Kidney capillary endothelial cell (primary cell): ENCODE measurements at places on chromosomes 2 and 18.

- no peak for DNase-seq
Measured at GRCh38 chr2:28835781-28836180, 25.1 kb downstream of the SPDYA start.

GRCh38 chr18:8982416-8983183 lies 119.9 kb upstream of the NDUFV2 start:
- peak; percentile 32 for DNase-seq

DNA sequence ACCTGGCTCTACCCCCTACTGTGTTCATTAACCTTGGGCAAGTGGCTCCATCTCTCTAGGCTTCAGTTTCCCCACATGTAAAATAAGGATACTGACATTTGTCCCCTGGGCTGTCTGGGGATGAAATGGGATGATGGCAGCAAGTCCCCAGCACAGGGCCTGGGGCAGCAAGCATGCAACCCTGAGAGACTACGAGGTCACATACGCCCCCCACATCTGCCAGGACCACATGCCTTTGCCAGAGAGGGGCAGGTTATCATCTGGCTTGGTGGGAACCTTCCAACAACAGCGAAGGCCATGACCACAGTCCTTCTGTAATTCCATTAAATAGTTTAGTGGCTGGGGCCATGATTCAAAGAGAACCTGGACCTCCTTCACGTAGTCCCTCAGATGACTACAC lies 145.9 kb upstream of the REV1 start:
- no peak for DNase-seq

DNA sequence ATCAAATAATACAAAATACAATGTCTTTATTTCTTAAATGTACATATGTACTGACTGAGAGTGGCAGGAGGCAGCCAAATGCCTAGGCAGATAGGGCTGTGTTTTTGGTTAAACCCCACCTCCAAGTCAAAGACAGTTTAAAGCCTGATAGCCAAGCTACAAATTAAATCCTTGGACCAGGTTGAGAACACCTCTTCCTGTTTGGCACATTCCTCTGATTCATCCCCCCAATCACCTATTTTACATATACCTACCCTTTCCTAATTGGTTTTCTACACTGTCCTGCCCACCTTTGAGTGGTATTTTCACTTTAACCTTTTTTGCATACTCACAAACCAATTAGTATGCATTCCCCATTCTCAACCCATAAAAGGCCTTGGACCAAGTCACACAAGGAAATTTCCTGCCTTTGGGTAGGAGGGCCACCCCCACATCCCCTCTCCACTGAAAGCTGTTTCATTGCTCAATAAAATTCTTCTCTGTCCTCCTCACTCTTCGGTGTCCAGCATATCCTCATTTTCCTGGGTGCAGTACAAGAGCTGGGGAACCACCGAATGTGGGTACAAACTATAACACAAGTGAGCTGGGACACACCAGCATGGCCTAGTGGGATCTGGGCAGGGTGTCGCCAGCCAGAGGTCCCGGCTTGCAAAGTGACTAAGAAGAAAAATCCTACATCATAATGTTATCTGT lies 149.1 kb downstream of the UBE2E3 start:
- DNase-seq, result no peak

DNA sequence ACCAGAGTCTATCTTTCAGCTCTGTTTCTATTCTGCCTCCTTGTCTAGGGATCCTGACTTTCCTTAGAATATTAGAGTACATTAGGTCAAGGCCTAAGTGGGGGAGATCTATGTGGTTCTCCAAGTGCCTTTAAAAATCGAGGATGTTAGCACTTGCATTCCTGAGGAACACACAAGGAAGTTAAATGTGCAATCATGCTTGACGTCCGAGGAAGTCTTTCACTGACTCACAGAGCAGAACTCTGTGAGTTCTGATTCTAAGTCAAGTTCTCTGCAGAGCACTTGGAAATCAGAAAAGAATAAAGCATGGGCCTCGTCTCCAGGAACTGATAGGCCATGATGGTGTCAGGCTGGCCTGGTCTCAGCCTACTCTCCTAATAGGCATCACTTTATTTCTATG lies 17.2 kb downstream of the FHOD3 start:
- peak; percentile 16 for DNase-seq

DNA sequence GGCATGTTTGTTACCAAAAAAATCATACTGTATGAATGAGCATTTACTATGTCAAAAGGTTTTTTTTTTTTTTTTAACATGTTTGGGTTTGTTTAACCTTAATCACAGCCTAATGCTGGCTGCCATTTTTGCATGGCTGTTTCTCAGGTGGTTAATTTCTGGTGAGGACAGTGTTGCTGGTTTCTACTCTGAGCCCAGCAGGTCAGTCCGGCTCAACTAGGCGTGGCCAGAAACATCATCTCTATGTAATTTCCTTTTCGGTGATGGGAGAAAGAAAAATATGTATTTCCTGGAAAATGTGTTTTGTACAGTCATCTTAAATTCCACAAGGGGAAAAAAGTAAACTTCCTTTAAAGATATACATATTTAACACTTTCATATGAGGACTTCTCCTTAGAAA lies 24.9 kb upstream of the BZW1 start:
- peak; percentile 95 for DNase-seq

GRCh38 chr2:202813387-202813786 lies 58.2 kb downstream of the ICA1L start:
- no peak for DNase-seq

- no peak for DNase-seq
Measured at GRCh38 chr2:235358981-235359471, 134.8 kb upstream of the AGAP1 start.

GRCh38 chr2:199590321-199591203 lies 132.8 kb upstream of the SATB2 start:
- DNase-seq, result no peak

DNA sequence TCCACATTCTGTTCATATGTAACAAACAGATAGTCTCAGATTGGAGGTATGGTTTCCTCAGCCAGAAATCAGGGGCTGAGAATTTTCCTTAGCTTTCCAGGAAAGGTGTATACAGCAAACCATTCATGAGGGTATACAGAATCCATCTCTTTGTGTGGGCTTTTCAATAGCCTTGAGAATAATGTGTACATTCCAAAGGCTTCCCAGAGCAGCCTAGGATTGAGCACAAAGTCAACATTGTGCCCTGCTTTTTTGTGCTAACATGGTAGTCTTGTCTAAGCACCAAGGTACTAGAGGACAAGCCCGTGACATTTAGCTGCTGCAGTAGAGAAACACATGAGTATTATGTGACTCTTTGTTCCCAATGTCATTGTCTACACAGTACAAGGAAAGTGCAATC lies 322.1 kb upstream of the TANK start:
- DNase-seq, result no peak

- no peak for DNase-seq
Measured at GRCh38 chr2:197883354-197884032, 79.1 kb downstream of the PLCL1 start.

- no peak for DNase-seq
Measured at GRCh38 chr2:53498210-53498609, 269.4 kb upstream of the CHAC2 start.

DNA sequence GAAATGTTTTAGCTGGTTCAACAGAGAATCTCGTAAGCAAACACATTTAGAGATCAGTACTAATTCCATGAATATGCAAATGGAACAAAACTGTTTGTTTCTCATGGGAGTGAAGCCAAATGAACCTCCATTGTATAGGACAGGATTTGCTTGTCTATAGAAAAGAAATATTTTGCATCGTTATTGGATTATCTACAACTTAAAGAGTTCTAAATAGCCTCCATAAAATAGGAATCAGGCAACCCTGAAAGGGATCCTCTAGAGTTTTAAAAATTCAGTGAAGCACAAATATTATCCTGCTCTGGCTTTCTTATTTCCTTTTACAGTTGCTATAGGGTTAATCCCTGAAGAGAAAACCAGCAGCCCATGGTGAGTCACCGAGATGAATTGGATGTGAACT lies 378.4 kb upstream of the NRXN1 start:
- DNase-seq, result no peak

GRCh38 chr2:190837420-190837819 lies 43.2 kb upstream of the GLS start:
- no peak for DNase-seq

GRCh38 chr2:145957929-145958328 lies 1438.0 kb upstream of the ZEB2 start:
- DNase-seq, result no peak

DNA sequence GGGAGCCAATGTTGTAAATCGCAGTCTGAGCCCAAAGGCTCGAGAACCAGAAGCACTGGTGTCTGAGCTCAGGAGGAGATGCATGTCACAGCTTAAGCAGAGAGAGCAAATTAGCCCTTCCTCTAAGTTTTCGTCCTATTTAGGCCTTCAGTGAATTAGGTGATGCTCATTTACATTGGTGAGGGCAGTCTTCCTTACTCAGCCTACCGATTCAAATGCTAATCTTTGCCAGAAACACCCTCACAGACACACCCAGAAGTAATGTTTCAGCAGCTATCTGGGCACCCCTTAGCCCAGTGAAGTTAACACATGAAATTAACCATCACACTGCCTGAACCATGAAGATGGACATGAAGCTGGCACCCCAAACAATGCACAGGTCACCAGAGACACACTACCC lies 385.1 kb downstream of the STK39 start:
- no peak for DNase-seq

GRCh38 chr2:113602869-113603466 lies 24.1 kb upstream of the RABL2A start:
- no peak for DNase-seq

DNA sequence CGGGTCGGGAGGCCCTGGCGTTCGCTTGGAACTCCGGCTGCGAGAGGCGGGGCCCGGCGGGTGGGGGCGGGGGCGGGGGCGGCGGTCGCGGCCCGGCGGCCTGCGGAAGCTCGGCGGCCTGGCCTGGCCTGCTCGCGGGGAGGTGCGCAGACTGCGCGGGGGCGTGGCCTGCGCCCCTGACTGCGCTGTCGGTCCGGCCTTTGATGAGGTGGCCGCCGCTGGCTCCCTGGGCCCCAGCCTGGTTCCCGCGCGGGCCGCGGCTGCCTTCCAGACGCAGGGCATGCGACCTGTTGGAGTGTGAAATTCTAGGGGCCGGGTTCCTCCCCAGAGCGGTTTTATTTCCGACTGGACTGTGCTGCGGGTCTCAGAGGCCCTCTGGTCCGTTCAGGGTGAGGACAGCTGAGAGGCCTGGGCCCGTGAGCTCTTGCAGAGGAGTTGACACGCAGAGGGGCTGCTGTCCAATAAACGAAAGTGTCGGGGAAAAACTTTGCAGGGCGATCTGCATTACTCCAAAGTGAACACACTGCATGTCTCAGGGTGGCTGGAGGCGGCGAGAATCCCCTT lies 629 bp downstream of the NRBP1 start:
- peak; percentile 92 for DNase-seq

- no peak for DNase-seq
Measured at GRCh38 chr18:66813138-66813537, 209.2 kb upstream of the CDH19 start.

DNA sequence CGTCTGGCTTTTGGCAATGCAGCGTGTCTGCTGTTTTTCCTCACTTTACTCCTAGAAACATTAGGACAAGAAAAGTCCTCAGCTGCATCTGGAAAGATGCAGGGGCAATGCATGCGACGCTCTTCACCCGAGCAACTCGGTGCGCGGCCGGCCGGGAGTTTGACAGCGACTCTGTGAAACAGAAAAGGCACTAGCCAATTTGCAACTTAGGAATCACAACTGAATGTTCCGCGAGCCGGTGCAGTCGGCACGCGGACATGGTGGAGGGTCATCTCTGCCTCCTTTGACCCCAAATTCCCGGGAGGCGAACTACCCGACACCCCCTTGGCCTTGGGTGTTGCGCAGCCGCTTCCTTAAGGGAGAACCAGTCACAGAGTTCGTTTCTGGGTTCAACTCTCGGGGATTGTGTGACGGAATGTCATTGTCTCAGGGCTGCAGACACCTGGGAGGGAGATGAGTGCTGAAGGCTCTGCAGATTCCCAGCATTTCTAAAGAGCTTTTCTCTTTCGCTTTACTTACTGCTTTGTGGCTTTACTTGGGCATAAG lies 9.8 kb downstream of the NR4A2 start:
- no peak for DNase-seq

DNA sequence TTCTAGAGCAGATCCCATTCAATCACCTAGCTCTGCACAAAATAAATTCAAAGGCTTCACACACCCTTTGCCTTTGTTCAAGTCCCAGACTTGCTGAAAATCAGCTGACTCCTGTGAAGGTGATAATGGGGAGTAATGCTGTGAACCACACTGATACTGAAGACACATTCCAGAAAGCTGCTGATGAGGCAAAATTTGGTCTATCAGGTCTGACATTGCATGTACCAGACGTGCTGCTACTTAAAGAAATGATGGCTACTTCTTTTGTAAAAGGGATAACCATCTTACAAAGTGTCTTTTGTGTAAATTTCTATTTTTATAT lies 7.8 kb upstream of the CTIF start:
- DNase-seq, result no peak

- peak; percentile 20 for DNase-seq
Measured at GRCh38 chr2:10901160-10901939, 10.4 kb upstream of the KCNF1 start.

GRCh38 chr2:128668946-128669345 lies 350.3 kb upstream of the HS6ST1 start:
- DNase-seq, result no peak

- DNase-seq, result no peak
Measured at GRCh38 chr18:21289827-21290226, 47.8 kb downstream of the GREB1L start.

DNA sequence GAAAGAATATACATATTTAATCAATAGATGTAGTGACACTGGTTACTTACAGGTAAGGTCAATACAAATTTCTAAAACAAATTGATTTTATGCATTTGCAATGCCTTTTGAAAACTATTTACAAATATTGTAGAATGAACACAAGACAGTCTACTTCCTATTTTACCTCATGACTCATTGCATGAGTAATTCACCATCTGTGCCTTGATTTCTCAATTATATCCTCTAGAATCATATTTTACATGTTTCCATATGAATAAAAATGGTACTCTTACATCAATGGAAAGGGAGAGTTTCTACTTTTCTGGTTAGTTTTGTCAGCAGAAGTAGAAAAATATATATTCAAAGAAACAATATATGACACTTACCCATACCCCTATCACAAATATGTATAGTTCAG lies 203.8 kb upstream of the CDH7 start:
- DNase-seq, result no peak

- no peak for DNase-seq
Measured at GRCh38 chr2:120853306-120854013, 117.8 kb downstream of the GLI2 start.

GRCh38 chr2:64698668-64699444 lies 45.1 kb upstream of the SERTAD2 start:
- DNase-seq, result peak; percentile 99

- DNase-seq, result peak; percentile 91
Measured at GRCh38 chr2:20617892-20618467, 32.9 kb downstream of the HS1BP3 start.

GRCh38 chr18:59715445-59715844 lies 18.2 kb upstream of the CCBE1 start:
- no peak for DNase-seq

DNA sequence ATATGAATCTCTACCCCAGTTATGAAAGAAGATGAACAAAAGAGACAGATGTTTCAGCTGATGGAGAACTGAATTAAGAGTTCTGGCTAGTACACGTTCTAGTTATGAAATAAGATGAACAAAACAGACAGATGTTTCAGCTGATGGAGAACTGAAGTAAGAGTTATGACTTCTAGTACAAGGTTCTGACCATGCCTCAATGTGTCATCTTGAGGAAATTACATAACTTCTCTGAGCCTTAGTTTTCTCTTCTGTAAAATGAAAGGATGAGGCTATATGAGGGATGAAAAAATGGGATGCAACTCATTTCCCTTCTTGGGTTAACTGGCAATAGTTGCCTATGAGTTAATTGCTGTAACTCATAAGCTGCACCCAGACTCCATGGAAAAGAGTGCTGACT lies 92.9 kb upstream of the WDR75 start:
- DNase-seq, result no peak
